ENCODE measurements at places on chromosomes 3 and 15. TPM values are rescaled to one million over a fixed set of nuclear protein-coding genes. Genes with fewer than 3 reads are reported as not detected.

The SYNPR gene
- total RNA-seq = not detected

The LRRN1 gene
- total RNA-seq = not detected

The CXCR6 gene
- total RNA-seq = not detected

The RFTN1 gene
- total RNA-seq = 3.3 TPM

The SAMMSON gene
- total RNA-seq = not detected

Measured in A549 treated with RU486 at 1 μM for 4 hours (cell line).